ENCODE measurements at places on chromosomes 12 and 14. TPM values are rescaled to one million over a fixed set of nuclear protein-coding genes. Genes with fewer than 3 reads are reported as not detected.

The LUM gene
- polyA plus RNA-seq, result 517 TPM

The RDH12 gene
- 0.48 TPM for polyA plus RNA-seq

GRCh38 chr14:90301668-90302090, 30.1 kb downstream of the NRDE2 start:
- peak; percentile 52 for DNase-seq

- peak; percentile 43 for DNase-seq
Observed at GRCh38 chr14:69263364-69263763, 3.4 kb downstream of the GALNT16 start.

- DNase-seq, result peak; percentile 88
Observed at GRCh38 chr14:50860478-50861086, 11.3 kb upstream of the ABHD12B start.

GRCh38 chr12:9753498-9753897, 7.2 kb downstream of the CD69 start:
- DNase-seq, result no peak

GRCh38 chr12:131603106-131603938, 107.6 kb upstream of the SFSWAP start:
- no peak for DNase-seq

DNA sequence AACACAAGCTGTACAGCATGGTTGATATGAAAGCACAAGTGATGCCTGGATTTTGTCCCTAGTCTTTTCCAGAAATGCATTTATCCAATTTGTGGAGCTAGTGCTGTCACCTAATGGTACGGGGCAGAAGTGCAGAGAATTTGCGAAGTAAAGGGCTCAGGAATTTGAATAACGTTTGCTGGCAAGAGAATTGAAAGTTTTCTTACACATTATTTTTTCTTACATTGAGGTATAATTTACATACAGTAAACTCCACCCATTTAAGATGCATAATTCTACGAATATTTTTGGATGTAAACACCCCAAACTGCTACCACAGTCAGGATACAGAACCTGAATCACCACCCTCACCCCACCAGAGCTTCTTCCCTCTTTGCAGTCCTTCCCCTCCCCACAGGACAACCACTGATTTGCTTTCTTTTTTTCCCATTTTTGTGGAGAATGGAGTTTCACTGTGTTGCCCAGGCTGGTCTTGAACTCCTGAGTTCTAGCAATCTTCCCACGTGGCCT, 3.5 kb downstream of the AICDA start:
- peak; percentile 56 for DNase-seq

DNA sequence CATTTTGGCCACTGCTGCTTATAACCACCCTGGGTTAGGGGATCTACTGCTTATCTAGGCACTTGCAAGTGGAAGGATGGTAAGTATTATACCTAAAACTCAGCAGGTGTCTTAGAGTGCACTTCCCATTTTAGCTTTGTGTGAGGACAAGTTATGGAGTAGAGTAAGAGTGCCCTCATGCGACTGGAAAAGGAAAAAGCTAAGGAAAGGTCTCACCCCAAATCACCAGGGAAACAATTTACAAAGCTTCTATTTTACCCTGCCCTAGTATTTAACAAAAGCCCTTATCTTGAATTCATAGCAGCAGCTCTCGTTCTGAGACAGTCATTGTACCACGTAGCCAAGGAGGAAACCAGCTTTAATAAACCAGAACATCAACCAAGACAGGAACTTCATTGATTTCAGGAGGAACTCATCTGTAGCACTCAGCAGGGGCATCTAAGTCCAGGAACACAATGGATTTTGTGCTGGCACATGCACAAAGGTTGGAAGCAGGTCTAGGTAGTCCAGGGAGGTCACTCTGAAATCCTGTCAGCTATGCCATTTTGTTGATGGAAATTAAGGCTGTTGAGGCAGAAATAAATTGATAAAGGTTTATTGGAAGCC, 2.9 kb downstream of the RDH12 start:
- peak; percentile 43 for DNase-seq

DNA sequence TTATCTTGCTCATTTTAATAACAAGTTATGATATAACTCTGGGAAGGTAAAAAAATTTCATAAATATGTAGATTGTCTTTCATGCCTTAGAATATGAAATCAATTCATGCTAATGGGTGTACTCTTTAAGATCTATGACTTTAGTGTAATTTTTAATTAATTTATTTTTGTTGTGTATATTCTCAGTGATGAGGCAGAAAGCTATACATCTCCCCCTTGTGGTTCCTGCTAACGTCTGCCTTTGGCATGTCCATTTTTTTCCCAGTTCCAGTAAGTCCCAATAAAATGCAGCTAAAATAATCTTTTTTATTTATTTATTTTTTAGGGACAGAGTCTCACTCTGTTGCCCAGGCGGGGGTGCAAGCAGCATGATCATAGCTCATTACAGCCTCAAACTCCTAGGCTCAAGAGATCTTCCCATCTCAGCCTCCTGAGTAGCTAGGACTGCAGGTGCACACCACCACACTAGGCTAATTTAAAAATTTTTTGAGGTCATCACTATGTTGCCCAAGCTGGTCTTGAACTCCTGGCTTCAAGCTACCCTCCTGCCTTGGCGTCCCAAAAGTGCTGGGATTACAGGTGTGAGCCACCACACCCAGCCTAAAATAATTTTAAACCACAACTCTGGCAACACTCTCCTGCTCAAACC, 3.3 kb upstream of the CHURC1 start:
- no peak for DNase-seq

- DNase-seq, result no peak
Observed at GRCh38 chr14:33742166-33742565, 208.7 kb downstream of the EGLN3 start.

- no peak for DNase-seq
Observed at GRCh38 chr14:100275214-100275613, 31.0 kb downstream of the SLC25A29 start.

GRCh38 chr12:2922329-2922728, 31.6 kb downstream of the TULP3 start:
- DNase-seq, result no peak

DNA sequence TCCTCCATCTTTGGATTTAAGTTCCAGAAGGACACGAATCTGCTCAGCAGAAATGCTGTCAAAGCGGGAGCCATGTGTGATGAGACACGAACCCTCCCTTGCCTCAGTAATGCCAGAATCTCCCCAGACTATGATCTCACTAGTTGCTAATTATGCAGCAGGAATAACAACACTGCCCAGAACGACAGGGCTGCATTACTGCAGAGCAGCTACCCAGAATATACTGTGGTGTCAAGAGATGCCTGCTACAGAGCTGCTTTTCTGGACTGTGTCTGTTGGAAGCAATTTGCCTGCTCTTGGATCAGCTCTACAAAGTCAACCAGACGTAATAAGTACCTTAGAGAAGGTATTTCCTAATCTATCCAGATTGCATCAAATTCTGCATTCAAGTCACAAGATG, 5.5 kb downstream of the CSRNP2 start:
- no peak for DNase-seq

GRCh38 chr12:112900298-112901145, 6.2 kb upstream of the OAS1 start:
- DNase-seq, result no peak
